ENCODE measurements at places on chromosomes 13 and 19. TPM values are rescaled to one million over a fixed set of nuclear protein-coding genes. Genes with fewer than 3 reads are reported as not detected.

DNA sequence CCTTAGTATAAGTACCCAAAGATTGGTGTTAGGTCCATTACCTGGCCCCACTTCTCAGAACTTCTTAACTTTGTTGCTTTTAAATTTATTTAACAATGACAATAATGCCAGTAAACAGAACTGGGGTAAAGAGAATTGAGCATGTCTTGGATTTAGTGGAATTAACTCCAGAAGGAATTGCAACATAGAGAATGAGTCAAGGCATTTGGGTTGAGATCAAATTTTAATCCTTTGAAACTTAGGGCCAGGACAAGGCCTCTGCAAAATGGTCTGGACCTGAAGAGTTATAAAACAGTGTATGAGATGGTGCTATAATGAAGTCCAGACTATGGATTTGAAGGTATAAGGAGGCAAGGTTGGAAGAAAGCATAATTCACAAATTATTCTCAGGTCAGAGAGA is 1030.4 kb downstream of the SLITRK5 start:
- no peaks in the 10 kb centered on the region for H3K36me3 ChIP-seq
- H3K4me1 ChIP-seq: no peaks in the 10 kb centered on the region
- DNase-seq: no peak

The ACP7 gene
- not detected for total RNA-seq

DNA sequence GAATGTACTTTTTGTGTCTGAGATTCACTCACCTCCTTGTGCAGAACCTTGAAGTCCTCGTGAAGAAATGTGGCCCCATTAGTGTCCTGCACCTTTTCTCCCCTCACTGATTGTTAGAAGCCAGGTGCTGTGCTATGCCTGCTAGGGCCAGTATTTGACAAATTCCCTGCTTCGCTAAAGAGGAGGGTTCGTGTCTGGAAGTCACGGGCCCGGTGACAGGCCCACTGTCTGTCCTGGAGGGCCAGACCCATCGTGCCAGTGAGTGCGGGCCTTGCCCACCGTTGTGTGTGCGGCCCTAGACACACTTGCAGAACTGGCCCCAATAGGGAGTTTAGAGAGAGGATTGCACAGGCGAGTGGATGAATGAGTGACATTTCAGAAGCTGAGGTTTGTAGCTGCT is 36.8 kb upstream of the GAS6 start:
- H3K27me3 ChIP-seq: no peaks in the 10 kb centered on the region
- DNase-seq: no peak
- H3K4me3 ChIP-seq: no peak overlapping the region
- H3K27ac ChIP-seq: no peak overlapping the region

- H3K27ac ChIP-seq: peak overlapping the region; percentile 64
- no peaks in the 10 kb centered on the region for H3K27me3 ChIP-seq
- DNase-seq: no peak
- peaks cover 17% of the 10 kb centered on the region for H3K4me1 ChIP-seq
- H3K4me3 ChIP-seq: peak overlapping the region; percentile 75
- no peaks in the 10 kb centered on the region for H3K36me3 ChIP-seq
Measured at GRCh38 chr19:6198896-6199239, 63.4 kb downstream of the ACSBG2 start.

- no peaks in the 10 kb centered on the region for H3K36me3 ChIP-seq
- DNase-seq: no peak
- H3K27ac ChIP-seq: no peak overlapping the region
- peaks cover 7% of the 10 kb centered on the region for H3K4me1 ChIP-seq
- H3K4me3 ChIP-seq: no peak overlapping the region
- H3K27me3 ChIP-seq: peaks cover 4% of the 10 kb centered on the region
Measured at GRCh38 chr13:36158611-36159010, 27.4 kb upstream of the DCLK1 start.

GRCh38 chr19:35861640-35862160 is 5.0 kb downstream of the KIRREL2 start:
- peaks cover 4% of the 10 kb centered on the region for H3K4me1 ChIP-seq
- H3K27me3 ChIP-seq: peaks cover 57% of the 10 kb centered on the region
- no peak overlapping the region for H3K27ac ChIP-seq
- no peak for DNase-seq

DNA sequence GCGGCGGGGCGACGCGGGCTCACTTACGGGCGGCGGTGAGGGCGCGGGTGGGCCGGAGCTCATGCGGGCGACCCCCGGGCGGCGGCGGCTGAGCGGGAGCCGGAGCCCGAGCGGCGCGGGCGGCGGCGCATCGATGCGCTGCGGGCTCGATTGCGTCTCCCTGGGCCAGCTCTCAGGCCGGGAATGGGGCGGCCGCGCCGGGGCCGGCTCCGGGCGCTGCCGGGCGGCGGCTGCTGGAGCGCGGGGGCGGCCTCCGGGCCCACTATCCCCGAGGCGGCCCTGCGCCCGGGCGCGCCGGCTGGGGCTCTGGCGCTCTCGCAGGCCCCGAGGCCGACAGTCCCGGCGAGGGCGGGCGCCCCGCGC is 1.4 kb upstream of the TSHZ3 start:
- no peaks in the 10 kb centered on the region for H3K36me3 ChIP-seq
- peak overlapping the region; percentile 79 for H3K27ac ChIP-seq

DNA sequence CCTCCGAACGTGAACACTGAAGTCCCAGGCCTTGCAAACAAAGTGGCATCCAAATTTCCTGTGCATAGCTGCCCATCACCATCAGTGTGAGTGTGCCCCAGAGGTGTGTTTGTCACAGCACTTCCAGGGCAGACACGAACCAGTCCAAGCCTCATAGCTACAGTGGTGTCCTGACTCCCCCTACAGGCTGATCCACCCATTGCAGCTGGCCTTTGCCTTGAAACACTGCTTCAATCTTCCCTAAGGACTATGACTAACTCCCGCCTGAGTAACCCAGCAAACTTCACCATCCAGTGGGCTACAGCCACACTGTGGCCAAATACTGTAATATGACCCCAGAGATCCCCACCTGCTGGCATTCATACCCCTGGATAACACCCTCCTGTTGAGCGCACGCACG is 3.9 kb downstream of the ZNF266 start:
- no peak overlapping the region for H3K4me3 ChIP-seq
- H3K36me3 ChIP-seq: peaks cover 11% of the 10 kb centered on the region
- no peaks in the 10 kb centered on the region for H3K27me3 ChIP-seq
- H3K27ac ChIP-seq: no peak overlapping the region

DNA sequence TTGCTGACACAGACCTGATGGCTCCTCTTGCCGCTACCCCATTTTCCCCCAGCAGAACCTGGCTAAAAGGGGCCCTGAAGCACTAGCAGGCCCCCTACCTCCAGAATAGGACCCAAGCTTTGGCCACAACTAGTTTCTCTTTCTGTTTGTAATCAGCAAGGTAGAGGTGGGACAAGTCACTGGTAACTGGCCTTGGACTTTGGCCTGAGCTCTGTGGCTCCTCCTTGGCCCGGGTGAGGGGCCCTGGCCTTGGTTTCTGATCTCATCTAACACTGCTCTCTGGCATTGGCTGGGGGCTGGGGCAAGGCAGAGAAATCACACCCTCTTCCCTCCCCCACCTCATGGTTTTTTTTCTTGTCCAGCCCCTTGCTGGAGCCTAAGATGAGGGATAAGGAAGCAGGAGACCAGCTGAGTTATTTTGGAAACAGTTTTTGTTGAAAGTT is 2.1 kb downstream of the CALM3 start:
- no peaks in the 10 kb centered on the region for H3K27me3 ChIP-seq
- peak overlapping the region; percentile 95 for H3K27ac ChIP-seq
- H3K4me3 ChIP-seq: peak overlapping the region; percentile 86
- H3K4me1 ChIP-seq: peaks cover 33% of the 10 kb centered on the region
- H3K36me3 ChIP-seq: no peaks in the 10 kb centered on the region

GRCh38 chr13:85833921-85834320 is 34.7 kb upstream of the SLITRK6 start:
- no peak overlapping the region for H3K4me3 ChIP-seq
- no peaks in the 10 kb centered on the region for H3K27me3 ChIP-seq
- H3K27ac ChIP-seq: no peak overlapping the region
- no peak for DNase-seq
- H3K4me1 ChIP-seq: no peaks in the 10 kb centered on the region

The CALR gene
- total RNA-seq: 816 TPM

- no peaks in the 10 kb centered on the region for H3K4me1 ChIP-seq
- H3K4me3 ChIP-seq: no peak overlapping the region
- DNase-seq: no peak
Measured at GRCh38 chr19:23776507-23777205, 18.0 kb upstream of the ZNF681 start.

DNA sequence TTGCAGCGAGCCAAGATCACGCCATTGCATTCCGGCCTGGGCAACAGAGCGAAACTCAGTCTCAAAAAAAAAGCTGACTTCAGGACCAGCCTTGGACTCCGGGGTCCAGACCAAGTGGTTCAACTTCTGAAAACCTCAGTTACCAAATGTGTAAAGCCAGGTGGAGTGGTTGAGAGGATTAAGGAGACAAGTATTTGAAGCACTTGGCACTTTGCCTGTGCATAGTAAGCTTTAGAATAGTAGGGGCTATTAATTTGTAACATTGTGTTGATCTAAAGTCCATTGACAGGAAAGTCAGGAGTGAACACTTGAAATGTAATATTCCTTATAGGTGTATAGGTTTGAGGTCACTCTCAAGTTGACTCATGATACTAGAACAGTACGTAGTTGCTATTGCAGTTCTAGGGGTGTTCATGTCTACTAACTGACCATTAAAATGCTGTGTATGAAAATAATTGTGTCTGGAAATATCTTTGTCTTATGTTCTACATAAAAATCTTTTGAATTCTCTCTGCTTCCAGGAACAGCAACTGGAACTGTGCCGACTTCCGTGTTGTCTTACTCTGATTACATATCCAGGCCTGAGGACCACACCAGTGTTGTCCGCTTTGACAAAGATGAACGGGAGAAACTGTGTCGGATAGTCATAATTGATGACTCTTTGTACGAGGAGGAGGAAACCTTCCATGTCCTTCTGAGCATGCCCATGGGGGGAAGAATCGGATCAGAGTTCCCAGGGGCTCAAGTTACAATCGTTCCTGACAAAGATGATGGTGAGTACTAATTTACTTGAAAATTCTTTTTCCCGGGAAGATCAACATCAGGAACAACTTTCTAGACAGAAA is 97.4 kb downstream of the FREM2 start:
- no peak for DNase-seq
- no peak overlapping the region for H3K4me3 ChIP-seq
- H3K4me1 ChIP-seq: no peaks in the 10 kb centered on the region
- no peaks in the 10 kb centered on the region for H3K27me3 ChIP-seq

- H3K36me3 ChIP-seq: peaks cover 17% of the 10 kb centered on the region
- H3K27ac ChIP-seq: no peak overlapping the region
Measured at GRCh38 chr19:45016388-45017314, 15.4 kb downstream of the RELB start.

The ASF1B gene
- total RNA-seq: 7.0 TPM

- peak overlapping the region; percentile 45 for H3K4me3 ChIP-seq
- DNase-seq: peak; percentile 77
- H3K27me3 ChIP-seq: peaks cover 14% of the 10 kb centered on the region
- H3K36me3 ChIP-seq: peaks cover 15% of the 10 kb centered on the region
- H3K4me1 ChIP-seq: peaks cover 13% of the 10 kb centered on the region
- no peak overlapping the region for H3K27ac ChIP-seq
Measured at GRCh38 chr19:17282488-17283125, 906 bp downstream of the ANKLE1 start.

The SMAD9 gene
- 4.6 TPM for total RNA-seq

DNA sequence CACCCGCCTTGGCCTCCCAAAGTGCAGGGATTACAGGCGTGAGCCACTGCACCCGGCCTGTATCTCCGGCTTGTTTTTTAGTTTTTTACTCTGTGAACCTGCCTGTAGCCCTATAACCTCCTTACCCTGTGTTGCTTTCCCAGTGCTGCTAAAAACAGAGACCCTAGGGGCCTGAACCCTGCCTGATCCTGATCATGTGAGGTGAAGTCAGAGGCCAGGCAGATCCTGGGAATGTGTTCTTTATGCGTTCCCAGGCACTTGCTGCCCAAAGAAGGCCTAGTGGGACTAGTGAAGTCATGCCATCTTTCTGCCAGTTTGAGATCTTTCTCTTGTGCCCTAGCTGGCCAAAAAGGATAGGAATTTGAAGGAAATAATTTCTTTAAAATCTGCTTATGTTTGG is 4.6 kb downstream of the UBA2 start:
- H3K4me3 ChIP-seq: no peak overlapping the region
- peak overlapping the region; percentile 94 for H3K27ac ChIP-seq
- peak; percentile 58 for DNase-seq
- H3K27me3 ChIP-seq: no peaks in the 10 kb centered on the region
- peaks cover 40% of the 10 kb centered on the region for H3K4me1 ChIP-seq

The ZNF626 gene
- 11.6 TPM for total RNA-seq

The FFAR2 gene
- total RNA-seq: 0.38 TPM

- H3K27me3 ChIP-seq: no peaks in the 10 kb centered on the region
- no peaks in the 10 kb centered on the region for H3K36me3 ChIP-seq
- H3K27ac ChIP-seq: no peak overlapping the region
- H3K4me3 ChIP-seq: no peak overlapping the region
Measured at GRCh38 chr13:105048677-105049076, 1486.8 kb downstream of the EFNB2 start.

- peaks cover 10% of the 10 kb centered on the region for H3K27me3 ChIP-seq
- peaks cover 13% of the 10 kb centered on the region for H3K36me3 ChIP-seq
- no peak overlapping the region for H3K4me3 ChIP-seq
- no peak for DNase-seq
- no peak overlapping the region for H3K27ac ChIP-seq
Measured at GRCh38 chr19:48443256-48443655, 2.5 kb upstream of the GRWD1 start.

- DNase-seq: peak; percentile 71
- H3K36me3 ChIP-seq: no peaks in the 10 kb centered on the region
- no peaks in the 10 kb centered on the region for H3K27me3 ChIP-seq
- H3K4me3 ChIP-seq: peak within 1 kb of the TSS; percentile 81
- H3K4me1 ChIP-seq: peaks cover 20% of the 10 kb centered on the region
Measured at GRCh38 chr19:3932931-3933810, at the start of gene NMRK2. Gene NMRK2 (plus strand): TSS chr19:3933069. CDS start chr19:3933672, 603 bp downstream.

DNA sequence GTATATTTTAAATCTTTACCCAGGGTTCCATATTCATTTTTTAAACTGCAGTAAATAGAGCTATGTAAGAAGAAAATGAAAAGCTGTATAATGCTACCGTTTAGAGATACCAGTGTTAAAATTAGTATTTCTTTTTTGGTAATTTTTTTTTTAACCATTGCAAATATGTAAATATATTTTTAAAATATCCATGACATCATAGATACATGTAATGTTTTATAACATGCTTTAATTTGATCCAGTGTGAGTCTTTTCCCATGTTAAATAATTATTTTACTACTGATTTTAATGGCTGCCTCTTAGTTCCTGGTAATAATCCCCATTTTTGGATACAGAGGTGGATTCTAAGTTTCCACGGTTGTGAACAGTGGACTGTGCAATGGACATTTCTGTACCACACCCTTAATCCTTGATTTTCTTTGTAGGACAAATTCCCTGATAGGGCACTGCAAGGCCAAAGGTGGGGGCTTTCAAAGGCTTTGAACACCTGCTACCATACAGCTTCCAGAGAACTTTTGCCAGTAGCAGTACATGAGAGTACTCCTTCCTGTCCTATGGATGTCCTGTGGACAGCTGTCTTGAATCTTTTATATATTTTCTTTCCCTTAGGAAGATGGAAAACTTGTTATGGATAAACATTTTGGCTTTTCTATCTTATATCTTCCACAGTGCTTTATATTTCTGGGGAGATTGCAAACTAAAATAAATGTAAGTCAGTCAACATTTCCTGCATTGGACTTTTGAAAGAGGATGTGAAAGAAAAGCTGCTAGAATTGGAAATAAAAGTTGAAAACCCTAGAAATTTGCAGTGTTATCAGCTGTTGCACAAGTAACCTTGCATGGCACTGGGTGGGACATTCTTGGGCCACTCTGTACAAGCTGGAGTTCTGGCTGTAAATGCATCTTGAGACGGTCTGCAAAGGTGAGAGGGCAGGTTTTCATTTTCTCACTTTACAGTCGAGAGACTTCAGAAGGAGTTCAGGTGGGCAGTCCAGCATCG is 46.8 kb downstream of the ARHGEF7 start:
- H3K4me3 ChIP-seq: no peak overlapping the region
- DNase-seq: no peak
- peaks cover 37% of the 10 kb centered on the region for H3K4me1 ChIP-seq
- no peaks in the 10 kb centered on the region for H3K36me3 ChIP-seq
